RWPE1 (cell line): ENCODE measurements at places on chromosomes 6 and 20.

DNA sequence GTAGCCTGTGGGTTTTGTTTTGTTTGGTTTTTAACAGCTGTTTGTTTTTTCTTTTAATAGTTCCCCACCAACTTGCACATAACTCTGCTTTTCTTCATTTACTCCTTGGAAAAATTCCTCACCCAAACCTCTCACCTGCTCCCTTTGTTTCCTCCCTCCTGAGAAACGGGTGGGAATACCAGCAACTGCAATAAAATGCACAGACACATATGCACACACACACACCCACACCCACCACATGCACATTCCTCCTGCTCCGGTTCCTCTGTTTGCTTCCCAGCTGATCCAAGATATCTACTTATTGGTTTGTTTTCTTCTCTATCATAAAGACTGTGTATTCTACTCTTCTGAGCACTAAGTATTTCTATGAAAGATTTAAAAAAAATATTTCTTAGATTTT, 161.1 kb upstream of the EPHA7 start:
- no peak for DNase-seq

DNA sequence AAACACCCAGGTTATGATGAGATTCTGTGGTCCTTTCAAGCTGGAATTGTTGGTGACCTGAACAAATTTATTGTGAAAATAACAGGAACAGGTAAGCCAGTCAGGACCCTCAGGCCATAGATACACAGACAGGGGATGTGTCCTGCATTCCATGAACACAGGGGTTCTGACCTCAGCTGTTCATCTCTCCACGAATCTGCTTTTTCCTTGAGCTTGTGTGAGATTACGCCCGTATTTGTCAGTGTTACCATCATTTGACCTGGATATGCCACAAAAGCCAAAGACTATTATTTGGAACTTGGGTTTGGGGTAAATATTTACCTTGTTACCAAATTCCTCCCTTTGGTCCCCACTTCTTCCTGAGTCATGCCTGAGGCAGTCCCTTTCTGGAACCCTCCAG, 288.9 kb downstream of the PREX1 start:
- DNase-seq, result peak; percentile 52

GRCh38 chr6:144657691-144658090, 372.6 kb downstream of the UTRN start:
- DNase-seq, result peak; percentile 17

- no peak for DNase-seq
Measured at GRCh38 chr6:91654793-91655192, 1067.9 kb upstream of the MAP3K7 start.

- peak; percentile 26 for DNase-seq
Measured at GRCh38 chr6:710601-711571, 17.9 kb upstream of the EXOC2 start.

DNA sequence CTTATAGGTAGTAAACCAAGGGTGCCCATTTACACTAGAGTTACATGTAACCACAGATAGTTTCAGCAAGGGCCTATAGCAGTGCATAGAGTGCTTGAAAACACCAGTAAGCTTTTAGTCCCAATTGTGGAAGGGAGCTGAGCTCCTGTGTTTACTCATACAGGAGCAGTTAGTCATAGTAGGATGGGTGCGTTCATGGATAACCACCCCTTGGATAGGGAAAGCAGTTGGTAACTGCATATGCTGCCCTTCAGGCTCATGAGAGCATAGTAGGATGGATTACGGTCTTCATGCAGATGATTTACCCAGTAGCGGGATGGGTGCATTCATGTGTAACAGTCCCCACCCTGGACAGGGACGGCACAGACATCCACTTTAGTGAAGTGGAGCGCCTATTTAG, 45.1 kb downstream of the OR2B6 start:
- peak; percentile 4 for DNase-seq

DNA sequence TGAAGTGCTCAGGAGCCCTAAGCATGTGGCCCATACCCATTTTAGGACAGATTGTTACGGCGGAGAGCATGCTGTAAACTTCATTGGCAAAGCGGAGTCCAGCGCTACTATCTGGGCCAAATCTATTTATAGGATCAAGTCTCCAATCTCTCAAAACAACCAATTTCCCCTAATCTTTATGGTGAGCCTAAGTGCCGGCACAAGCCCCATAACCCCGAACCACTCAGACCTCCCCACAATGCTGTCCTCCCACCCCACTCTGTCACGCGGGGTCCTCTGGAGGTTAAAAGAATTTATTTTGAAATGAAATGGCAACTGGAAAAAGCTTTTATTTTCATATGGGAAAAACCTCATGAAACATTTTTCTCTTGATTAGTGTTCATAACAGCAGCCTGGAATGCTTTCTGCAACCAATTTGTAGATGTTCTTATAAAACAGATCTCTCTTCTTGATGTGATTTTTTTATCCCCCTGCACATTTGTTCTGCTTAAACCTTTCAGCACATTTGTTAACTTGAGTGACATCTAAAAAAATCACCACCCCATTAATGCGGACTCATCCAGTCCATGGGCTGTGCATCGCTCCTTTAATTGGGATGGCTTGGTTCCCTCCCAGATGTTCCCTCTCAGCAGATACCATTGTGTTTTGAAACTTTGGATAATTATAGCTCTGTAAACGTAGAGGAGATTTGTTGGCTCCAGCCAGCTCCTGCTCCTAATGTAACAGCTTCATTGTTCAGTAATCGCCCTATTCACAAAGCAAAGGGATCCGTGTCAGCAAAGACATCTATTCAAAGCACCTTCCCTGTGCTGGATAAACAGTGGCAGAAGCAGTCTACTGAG, 323.6 kb downstream of the CD83 start:
- no peak for DNase-seq

- DNase-seq, result no peak
Measured at GRCh38 chr20:44431502-44432234, 44.0 kb upstream of the TTPAL start.

DNA sequence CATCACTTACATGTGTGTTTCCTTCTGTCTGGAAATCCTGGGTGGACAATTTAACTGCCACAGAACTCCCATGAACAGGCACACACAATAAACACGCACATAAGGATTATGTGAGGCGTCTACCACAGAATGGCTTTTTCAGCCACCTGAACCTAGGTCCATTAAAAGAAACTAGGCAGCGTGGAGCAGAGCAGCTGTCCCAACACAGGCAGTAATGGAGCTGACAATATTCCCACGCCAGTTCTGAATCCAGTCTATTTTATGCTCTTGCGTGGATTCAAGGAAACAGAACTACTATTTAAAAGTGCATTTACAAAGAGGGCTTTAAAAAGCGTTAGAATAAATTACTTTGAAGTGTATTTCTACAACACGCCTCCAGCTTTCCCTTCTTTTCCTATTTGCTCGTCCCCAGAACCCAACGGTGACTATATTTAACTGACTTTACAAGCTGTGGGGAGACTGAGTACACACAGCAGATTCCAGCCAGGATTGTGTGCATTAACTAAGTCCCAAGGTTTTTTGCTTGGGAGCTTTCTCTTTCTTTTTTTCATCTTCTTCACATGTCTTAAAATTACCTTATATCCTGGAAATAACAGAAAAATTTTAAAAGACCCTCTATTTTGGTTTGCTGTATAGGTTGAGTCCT, 95.9 kb downstream of the GMDS start:
- no peak for DNase-seq

DNA sequence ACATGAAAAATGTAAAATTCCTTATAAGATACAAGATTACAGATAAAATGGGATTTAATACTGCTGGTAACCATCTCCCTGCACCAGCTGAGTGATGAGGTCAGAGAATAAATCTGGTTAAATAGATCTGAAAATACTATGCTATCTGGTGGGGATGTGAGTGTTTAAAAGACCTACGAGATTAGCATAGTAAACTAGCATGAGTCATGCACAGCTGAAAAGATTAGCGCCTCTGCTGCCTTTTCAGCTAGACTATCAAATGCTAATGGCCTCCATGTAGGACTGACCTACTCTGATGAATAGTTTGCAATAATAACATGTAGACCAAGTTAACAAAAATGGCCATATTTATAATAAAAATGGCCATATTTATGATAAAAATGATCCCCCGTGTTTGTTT, 553.3 kb downstream of the C6orf118 start:
- DNase-seq, result no peak

- DNase-seq, result no peak
Measured at GRCh38 chr20:56487216-56487615, 18.8 kb downstream of the RTF2 start.

- no peak for DNase-seq
Measured at GRCh38 chr20:1754306-1754705, 96.7 kb upstream of the SIRPG start.

- DNase-seq, result peak; percentile 83
Measured at GRCh38 chr20:19976595-19977372, 40.4 kb upstream of the NAA20 start.

DNA sequence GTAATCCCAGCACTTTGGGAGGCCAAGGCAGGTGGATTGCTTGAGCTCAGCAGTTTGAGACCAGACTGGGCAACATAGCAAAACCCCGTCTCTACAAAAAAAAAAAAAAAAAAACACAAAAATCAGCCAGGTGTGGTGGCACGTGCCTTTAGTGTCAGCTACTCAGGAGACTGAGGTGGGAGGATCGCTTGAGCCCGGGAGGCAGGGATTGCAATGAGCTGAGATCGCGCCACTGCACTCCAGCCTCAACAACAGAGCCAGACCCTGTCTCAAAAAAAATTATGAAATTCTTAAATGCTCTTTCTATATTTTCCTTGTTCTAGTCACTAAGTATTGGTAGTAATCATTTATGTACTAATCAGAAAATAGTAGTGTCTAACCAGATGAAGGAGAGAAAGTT, 30.6 kb downstream of the SYTL3 start:
- DNase-seq, result no peak

DNA sequence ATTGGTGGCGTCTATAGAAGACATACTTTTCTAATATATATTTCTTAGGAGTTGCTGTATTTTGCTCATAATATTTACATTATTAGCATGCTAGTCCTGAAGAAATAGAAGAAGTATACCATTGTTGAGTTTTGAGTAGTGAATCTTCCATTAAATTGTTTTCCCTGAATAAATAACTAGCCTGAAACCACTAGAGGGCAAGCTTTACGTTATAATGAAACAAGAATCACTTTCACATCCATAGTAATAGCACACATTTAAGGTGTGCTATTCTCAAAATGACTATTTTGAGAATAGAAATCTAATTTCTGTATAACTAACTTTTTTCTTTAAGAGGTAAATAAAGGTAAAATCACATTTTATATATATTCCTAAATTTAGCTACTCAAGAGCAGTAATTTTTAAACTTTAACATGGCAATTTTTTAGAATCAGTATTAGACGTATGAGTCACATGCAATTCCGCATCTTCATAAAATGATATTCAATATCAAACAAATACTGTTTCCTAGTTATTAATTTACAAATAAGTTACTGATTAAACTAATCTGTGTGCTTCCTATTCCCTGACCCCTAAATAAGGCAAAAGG, 213.2 kb upstream of the MANEA start:
- peak; percentile 26 for DNase-seq

- no peak for DNase-seq
Measured at GRCh38 chr20:20585146-20585545, 127.3 kb downstream of the RALGAPA2 start.

- no peak for DNase-seq
Measured at GRCh38 chr6:14226051-14226660, 108.6 kb downstream of the CD83 start.

DNA sequence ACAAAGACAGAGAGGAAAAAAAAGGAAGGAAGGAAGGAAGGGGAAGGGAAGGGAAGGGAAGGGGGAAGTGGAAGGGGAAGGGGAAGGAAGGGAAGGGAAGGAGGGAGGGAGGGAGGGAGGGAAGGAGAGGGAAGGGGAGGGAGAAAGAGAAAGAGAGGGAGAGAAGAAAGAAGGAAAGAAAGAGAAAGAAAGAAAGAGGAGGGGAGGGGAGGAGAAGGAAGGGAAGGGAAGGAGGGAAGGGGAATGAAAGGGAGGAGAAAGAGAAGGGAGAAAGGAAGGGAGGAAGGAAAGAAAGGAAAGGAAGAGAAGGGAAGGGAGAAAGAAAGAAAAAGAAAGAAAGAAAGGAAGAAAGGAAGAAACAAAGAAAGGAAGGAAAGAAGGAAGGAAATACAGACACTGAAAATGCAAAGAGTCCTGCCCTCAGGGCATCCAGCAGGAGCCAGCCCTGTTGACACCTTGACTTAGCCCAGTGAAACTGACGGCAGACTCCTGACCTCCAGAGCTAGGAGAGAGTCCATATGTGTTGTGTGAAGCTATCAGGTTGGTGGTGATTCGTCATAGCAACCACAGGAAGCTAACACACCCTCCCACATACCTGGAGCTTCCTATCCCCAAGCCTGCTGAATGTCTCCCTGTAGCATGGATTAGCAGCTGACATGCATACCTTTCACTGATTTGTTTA, 58.7 kb upstream of the SULF2 start:
- peak; percentile 81 for DNase-seq

DNA sequence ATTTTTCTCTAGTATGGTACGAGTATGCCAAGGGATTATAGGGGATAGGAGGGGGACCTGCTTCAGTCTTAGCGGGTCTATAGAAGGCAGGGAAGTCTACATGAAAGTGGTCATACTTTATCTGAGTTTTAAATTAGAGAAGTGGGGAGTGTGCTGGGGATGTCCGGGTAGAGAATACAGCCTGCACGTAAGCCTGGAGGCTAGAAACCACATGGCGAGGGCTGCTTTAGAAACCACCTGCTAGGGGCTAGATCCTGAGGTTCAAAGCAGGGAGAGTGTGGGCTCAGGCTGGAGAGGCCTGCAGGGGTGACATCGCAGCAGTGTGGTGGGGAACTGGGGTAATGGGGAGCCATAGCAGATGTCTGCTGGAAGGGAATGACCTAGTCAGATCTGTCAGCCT, 85.2 kb downstream of the VEGFA start:
- DNase-seq, result no peak

DNA sequence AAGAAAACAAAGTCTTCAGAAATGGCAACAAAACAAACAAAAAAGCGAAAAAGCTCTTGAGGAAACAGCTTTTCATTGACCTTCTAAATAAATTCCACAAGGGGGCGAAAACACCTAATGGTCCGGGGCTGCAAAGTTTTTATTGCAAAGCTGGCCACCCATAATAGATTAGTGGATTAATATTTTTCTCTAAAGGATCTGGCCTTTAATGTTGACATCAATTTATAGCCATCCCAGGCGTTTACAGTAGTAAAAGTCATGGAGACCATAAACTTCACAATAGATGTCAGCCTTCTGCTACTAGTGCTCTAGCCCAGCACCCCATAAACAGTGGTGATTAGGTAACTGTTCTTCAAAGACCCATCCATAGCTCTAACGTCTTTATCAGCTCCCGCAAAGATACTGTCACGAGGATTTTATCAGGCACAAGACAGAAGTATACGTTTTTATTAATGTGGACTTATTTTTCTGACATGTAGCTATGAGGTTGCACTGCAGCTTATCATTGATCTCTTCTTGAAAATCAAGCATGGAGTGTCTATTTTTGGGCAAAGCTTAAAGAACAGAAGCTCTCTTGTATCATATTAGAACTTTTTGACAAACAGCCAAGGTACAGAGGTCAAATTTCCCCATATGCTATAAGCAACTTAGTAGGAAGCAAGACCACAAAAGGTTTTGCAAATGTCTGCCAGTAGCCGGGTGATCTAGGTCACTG, 4.7 kb downstream of the CITED2 start:
- DNase-seq, result peak; percentile 57

DNA sequence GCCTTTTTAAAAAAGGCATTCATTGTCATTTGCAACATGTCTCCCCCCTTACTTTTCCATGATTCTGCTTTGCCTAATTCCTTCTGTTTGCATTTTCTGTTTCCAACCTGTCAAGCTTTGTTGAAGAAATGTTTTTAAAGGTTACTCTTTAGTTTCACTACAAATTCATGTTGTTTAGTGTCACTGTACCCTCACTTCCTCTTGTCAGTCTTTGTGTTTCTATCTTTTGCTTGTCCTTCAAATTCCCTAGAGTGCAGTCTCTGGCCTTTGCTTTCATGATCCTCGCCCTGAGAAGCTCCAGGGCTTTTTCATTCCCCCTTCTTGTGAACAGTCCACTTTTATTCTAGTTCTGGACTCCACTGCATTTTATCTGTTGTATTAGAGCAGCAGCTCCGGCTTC, 90.6 kb downstream of the MAP3K4 start:
- DNase-seq, result no peak
